ENCODE measurements at places on chromosomes 2 and 18.

DNA sequence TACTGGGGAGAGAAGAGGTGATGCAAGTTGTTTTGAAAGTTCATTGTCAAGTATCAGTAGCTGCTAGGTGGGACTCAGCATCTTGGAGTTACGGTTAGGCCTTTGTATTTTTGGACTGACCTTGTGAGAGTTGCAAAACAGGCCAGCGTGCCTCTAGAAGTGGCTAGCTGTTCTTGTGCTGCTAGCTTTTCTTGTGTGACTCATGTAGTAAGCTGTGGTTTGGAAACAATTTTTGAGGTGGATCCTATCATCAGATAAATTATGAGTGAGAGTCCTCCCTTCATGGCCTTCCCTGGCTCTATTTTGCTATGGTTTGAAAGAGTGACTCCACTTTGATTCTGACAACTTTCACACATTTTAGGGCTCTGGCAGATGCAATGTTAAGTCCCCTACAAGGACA, 409.2 kb upstream of the HS6ST1 start:
- no peak for DNase-seq

GRCh38 chr2:71045865-71046548, 22.4 kb upstream of the NAGK start:
- DNase-seq = no peak

DNA sequence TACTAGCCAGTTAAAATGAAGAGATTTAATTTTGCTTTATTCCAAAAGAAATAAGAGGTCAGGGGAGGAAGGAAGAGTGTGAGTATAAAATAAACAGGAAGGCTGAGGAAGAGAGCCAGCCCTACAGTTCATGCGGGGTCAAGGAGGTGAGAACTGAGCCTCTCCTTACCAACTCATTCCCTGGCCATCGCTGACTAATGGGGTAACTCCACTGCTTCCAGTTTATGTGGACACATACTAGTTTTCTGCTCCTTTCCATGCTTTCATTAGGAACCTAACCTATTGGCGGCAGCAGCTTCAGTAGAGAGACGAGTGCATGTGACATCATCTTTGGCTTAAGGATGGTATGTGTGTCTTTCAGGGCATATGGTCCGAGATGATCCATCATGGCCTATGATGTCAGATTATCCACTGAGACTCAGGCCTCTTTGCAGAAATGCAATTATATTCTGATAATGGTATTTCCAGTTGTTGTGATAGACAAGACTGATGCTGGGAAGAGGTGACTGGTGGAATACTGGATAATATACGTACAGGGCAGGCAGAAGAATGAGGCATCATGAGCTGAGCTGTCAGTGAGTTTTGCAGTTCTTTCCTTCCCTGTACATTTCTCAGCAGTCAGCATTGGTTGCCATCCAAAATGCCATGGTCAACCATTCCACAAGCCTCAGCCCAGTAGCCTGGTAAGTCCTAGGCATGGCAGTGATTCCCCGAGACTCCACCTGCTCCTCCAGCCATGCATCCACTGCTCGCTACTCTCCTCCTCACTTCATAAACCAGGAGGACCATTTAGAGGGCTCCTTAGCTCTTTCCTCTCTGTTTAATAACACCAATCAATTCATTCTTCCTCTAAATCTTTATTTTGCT, 184.6 kb upstream of the OSR1 start:
- no peak for DNase-seq

- no peak for DNase-seq
Measured at GRCh38 chr2:123116595-123116994, 908.5 kb upstream of the CNTNAP5 start.

GRCh38 chr18:755506-755905, 43.1 kb upstream of the ENOSF1 start:
- no peak for DNase-seq

GRCh38 chr2:38523728-38524437, 78.8 kb downstream of the HNRNPLL start:
- DNase-seq = no peak

GRCh38 chr2:181613241-181613640, 43.7 kb downstream of the CERKL start:
- no peak for DNase-seq

DNA sequence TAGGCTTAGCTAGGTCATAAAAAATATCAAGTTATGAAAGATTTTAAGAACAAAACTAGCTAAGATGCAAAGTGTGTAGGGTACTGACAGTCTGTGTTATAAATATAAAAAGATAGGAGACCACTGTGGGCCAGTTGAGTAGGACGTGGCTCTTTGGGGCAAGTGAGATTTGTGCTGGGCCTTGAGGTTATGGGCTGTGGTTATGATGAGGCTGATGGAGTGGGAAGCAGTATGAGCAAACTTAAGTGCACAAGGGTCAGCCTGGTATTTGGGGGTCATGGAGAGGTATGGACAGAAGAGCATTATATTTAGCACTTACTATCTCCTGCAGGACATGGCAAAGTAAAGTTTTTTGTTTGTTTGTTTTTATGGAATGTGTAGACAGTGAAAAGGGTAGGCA, 70.1 kb downstream of the SETBP1 start:
- no peak for DNase-seq

- no peak for DNase-seq
Measured at GRCh38 chr18:47944972-47945852, 14.8 kb upstream of the SMAD2 start.

DNA sequence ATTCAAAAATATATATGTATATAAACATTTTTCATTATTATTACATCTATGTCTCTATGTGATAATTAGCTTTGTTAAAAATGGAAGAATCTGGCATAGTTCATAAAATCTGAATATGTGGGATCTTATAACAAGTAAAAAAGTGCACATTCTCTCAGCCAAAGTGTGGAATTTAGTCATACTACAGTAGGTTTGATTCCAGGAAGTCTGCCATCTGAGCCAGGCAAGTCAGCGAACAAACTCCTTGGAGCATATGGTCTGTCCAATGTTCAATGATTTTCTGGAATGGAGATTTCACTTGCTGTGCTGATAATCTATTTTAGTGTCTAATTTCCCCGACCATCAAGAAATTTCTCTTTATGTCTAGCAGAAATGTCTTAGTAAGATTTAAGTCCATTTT, 1033.2 kb upstream of the NXPH2 start:
- no peak for DNase-seq

DNA sequence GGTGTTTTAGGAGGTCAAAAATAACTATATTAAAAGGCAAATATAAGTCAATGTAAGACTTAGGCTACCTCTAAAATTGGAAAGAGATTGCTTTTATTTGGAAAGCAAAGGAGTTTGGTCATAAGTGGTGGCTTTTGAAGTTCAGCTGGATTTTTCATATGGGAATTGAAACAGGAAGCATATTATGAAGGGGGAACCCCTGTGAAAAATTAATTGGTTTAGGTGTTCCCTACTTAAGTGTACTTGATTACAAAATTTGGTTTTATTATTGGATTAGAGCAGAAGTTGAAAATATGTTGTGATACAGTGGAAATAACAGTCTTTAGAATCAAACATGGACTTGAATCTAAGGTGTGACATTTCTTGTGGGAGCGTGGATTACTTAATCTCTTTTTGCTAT, 121.4 kb upstream of the TTC27 start:
- no peak for DNase-seq

- no peak for DNase-seq
Measured at GRCh38 chr2:74847070-74847858, 13.3 kb downstream of the HK2 start.

DNA sequence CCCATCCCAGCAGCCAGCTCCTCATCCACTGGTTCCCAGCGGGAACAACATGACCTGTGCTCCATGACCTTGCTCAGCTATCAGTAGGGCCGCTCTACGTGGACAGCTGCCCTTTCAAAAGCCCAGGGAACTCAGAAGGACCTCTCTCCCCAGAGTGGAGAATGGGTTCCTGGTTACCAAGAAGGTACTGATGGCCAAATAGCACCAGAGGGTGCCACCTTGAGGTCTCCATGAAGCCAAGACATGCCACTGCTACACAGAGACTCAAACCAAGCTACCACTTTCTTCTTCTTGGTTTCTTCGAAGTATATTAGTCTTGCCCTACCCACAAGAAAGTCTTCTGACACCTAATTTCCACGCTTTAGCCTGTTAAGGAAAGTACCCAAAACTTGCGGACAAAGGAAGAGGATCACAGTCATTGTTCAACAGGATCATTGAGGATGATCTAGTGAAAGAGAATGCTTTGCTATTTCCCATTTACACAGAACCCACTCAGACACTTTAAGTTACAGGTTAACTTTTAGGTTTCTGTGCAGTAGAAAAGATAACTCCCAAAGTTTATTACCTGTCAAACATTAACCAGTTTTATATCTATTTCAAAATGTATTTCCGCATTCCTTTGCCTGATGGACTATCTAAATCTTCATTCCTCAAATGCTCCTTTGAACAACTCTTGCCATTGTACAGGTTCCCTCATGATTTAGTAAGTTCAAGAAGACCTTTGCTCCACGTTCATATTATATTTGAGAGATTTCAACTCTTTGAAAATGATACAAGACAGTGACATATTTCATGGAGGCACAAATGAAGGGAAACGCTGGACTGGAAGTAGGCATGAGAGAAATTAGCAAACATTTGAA, 102.2 kb downstream of the ALPK2 start:
- no peak for DNase-seq

- DNase-seq = no peak
Measured at GRCh38 chr2:240247868-240248720, 107.6 kb upstream of the OTOS start.
